ENCODE measurements at places on chromosomes 3 and 15. TPM values are rescaled to one million over a fixed set of nuclear protein-coding genes. Genes with fewer than 3 reads are reported as not detected.

DNA sequence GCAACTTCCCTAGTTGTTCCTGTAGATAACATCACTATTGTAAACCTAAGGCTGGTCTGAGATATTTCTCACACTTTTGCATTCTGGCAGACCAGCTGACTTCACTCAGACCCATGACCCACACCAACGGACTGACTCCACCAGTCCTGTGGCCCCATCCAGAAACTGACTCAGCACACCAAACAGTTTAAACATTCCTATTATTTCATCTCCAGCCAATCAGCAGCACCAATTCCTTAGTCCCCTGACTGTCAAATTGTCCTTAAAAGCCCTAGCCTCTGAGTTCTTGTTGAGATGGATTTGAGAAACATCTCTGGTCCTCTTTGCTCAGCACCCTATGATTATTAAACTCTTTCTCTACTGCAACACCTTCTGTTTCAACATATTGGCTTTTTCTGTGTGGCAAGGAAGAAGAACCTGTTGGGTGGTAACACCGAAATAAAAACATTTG lies 12.2 kb upstream of the IDH2 start:
- no peaks in the 10 kb centered on the region for H3K4me1 ChIP-seq
- H3K27ac ChIP-seq, result no peak overlapping the region
- H3K36me3 ChIP-seq, result peaks cover 6% of the 10 kb centered on the region
- H3K4me3 ChIP-seq, result no peak overlapping the region
- no peak for DNase-seq

DNA sequence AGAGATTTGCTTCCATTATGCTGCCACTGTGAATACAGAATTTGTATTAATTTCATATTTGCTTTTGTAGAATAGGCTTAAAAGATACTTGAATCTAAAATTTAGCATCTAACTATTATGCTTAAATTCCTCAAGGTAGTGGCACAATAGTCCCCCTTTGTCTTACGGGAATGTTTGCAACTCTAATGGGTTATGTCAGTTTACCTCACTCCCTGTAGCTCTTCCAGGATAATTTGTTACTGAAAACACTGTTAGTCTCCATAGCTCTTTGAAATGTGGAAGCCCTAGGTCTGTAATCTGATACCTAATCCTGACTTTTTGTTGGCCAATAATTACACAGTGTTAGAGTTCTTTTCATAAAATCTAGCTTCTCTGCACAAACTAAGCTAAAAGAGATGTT lies 433.4 kb downstream of the PYDC2 start:
- H3K27me3 ChIP-seq, result no peaks in the 10 kb centered on the region
- H3K4me3 ChIP-seq, result no peak overlapping the region
- no peaks in the 10 kb centered on the region for H3K36me3 ChIP-seq

DNA sequence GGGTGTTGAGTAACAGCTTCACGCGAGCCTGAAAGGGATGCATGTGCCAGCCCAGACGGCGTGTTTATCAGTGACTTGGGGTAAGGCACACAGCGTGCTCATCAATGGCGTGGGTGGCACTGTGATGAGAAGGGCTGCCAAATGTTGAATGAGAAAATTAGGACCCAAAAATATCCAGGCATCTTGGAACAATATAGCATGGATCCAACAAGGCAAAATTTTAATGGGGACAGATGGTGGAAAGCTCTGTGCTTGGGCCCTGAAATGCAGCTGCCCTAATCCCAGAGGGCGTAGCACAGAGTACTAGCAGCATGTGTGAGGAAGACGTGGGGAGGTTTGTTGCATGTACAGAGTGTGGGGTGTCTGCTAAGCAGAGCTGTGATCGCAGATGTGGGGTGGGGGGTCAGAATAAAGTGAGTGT lies 48.9 kb downstream of the SSUH2 start:
- H3K4me1 ChIP-seq, result no peaks in the 10 kb centered on the region
- H3K27me3 ChIP-seq, result no peaks in the 10 kb centered on the region
- no peaks in the 10 kb centered on the region for H3K36me3 ChIP-seq
- H3K27ac ChIP-seq, result no peak overlapping the region
- H3K4me3 ChIP-seq, result no peak overlapping the region

- H3K4me1 ChIP-seq, result no peaks in the 10 kb centered on the region
- no peak for DNase-seq
- H3K4me3 ChIP-seq, result no peak overlapping the region
- peaks cover 15% of the 10 kb centered on the region for H3K36me3 ChIP-seq
- no peaks in the 10 kb centered on the region for H3K27me3 ChIP-seq
Observed at GRCh38 chr3:47601281-47601680, 22.6 kb upstream of the CSPG5 start.

DNA sequence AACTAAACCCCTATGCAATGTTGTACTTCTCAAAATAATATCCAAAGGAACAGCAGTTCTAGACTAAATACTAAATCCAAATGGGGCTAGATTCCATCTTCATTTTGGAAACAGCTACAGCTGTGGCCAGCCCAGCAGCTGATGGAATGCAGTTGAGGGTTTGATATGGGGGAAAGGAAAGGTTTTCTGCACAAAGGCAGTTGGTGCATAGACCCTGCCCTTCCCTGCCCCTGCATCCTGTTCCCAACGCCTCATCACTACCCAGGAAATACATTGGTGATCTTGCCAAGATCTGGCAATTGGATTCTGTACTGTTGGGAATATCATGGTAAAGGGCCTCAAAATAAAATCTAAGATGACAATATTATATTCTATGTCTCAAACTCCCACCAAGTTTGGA lies 43.9 kb downstream of the DTWD1 start:
- H3K36me3 ChIP-seq, result no peaks in the 10 kb centered on the region
- H3K27ac ChIP-seq, result no peak overlapping the region
- H3K4me3 ChIP-seq, result no peak overlapping the region
- DNase-seq, result no peak
- H3K27me3 ChIP-seq, result peaks cover 13% of the 10 kb centered on the region
- no peaks in the 10 kb centered on the region for H3K4me1 ChIP-seq

DNA sequence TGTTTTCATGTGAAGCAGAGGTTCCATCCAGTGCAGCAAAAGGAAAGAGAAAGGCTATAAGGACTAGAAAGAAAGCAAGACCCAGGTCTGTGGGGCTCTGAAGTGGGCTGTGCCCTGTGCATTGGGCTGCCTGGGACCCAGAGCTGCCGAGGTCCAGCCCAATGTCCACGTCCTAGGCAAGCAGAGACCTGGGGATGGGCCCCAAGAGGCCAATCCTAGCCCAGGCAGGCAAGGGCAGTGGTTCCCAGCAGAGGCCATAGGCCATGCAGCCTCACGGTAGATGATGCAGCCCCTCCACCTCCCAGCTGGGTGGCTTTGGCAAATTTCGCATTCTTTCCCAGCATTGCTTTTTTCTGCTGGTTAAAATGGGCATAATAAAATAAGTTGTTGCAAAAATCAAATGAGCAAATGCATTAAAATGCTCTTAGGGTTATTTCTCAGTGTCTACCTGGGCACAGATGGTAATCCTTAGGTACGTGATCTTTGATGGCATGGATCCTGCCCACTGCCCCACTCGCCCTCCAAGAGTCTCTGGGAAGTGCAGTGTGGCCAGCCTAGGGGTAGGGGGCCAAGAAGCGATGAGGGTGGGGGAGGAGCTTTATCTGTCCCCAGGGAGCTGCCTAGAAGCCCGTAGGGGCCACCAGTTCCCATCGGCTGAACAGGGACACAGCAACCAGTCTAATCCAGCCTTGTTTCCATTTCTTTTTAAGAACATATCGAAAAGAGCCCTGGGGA lies 22.3 kb upstream of the GP9 start:
- H3K27me3 ChIP-seq, result peaks cover 12% of the 10 kb centered on the region
- DNase-seq, result no peak
- no peaks in the 10 kb centered on the region for H3K36me3 ChIP-seq
- H3K4me1 ChIP-seq, result no peaks in the 10 kb centered on the region
- H3K4me3 ChIP-seq, result no peak overlapping the region

DNA sequence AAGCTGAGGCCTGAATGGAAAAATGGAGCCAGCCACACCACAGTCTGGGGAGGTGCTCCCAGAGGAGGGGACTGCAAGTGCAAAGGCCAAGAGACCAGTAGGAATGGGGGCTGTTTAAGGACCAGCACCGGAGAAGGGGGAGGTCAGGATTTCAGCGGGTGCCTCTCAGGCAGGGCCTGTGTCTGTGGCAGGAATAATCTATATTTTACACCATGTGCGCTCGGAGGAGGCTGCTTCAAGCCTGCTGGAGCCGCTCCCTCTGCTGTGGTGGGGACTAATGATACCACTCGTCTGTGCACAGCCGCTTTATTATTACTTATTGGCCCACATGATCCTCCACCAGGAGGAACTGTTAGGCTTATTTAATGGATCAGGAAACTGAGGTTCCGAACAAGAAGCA lies 45.3 kb downstream of the TPRA1 start:
- no peak for DNase-seq
- no peaks in the 10 kb centered on the region for H3K27me3 ChIP-seq
- H3K27ac ChIP-seq, result no peak overlapping the region
- H3K4me3 ChIP-seq, result no peak overlapping the region

DNA sequence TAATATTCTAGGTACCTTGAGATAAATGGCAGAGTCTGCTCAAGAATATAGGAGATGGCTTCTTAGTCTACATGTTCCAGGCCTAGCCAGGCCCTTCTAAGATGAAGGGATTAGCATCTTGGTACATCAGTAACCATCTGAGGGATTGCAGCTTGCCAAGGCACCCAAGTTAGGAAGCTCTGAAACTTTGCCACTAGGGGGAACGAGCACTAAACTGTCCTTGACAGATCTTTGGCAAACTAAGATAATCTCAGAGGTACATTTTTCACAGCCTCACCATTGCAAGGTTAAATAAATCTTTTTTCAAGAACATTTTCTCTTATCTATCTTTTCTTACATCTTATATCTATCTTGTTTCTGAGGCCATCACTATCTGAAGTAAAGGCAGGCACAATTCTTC lies 351.2 kb downstream of the RAP2B start:
- no peak overlapping the region for H3K4me3 ChIP-seq
- no peaks in the 10 kb centered on the region for H3K4me1 ChIP-seq
- no peak for DNase-seq
- no peak overlapping the region for H3K27ac ChIP-seq
- no peaks in the 10 kb centered on the region for H3K27me3 ChIP-seq
- H3K36me3 ChIP-seq, result peaks cover 4% of the 10 kb centered on the region

GRCh38 chr15:39438260-39438659 lies 142.6 kb upstream of the THBS1 start:
- H3K27ac ChIP-seq, result no peak overlapping the region
- no peaks in the 10 kb centered on the region for H3K4me1 ChIP-seq
- no peak overlapping the region for H3K4me3 ChIP-seq
- H3K27me3 ChIP-seq, result peaks cover 32% of the 10 kb centered on the region
- no peaks in the 10 kb centered on the region for H3K36me3 ChIP-seq

EPHA3 gene
- total RNA-seq, result not detected

TGM4 gene
- total RNA-seq, result not detected

ITIH4 gene
- 6.3 TPM for total RNA-seq

GABRB3 gene
- 0.17 TPM for total RNA-seq

TRH gene
- total RNA-seq, result not detected
